Mucosa of gallbladder (tissue), 1 donor: ENCODE measurements at places on chromosomes 1 and 21.

- DNase-seq, result no peak
Observed at GRCh38 chr1:193589597-193590040, 403.2 kb upstream of the B3GALT2 start.

DNA sequence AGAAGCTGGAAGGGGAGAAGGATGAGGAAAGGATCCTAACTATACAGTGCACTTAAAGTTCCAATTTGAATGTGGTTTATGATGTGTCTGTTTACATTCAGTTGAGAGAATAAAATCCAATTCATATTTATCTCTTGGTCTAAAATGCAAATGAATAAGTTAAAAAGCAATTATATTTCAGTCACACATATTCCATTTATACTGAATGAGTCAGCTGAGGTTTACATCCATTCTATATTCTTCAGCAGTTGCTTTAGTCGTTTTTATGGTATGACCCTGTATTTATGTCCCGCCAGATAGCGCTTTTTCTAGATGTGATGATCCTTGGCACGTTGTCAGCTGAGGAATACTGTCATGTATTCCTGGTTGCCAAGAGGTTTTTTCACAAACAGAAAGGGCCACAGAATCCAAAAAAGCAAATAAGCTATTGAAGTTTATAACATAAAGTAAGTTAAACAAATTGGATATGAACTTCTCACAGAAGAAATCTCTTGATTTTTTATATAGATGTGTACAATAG lies 866.2 kb downstream of the NCAM2 start:
- no peak for DNase-seq

DNA sequence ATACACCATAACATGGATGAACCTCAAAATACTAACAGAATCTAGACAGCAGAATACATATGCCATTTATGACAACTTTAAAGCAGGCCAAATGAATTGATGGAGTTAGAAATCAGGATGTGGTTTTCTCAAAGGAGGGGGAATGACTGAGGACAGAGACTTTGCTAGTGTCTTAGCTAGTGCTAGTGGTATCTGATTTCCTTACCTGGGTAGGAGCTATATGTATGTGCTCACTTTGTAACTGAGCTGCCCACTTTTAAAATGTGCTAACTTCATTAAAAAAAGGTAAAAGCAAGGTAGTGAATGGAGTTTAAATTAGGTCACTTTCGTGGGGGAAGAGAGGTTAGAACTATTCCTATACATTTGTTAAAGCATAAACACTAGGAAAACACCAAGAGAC lies 2.6 kb downstream of the GTF2B start:
- DNase-seq, result no peak

DNA sequence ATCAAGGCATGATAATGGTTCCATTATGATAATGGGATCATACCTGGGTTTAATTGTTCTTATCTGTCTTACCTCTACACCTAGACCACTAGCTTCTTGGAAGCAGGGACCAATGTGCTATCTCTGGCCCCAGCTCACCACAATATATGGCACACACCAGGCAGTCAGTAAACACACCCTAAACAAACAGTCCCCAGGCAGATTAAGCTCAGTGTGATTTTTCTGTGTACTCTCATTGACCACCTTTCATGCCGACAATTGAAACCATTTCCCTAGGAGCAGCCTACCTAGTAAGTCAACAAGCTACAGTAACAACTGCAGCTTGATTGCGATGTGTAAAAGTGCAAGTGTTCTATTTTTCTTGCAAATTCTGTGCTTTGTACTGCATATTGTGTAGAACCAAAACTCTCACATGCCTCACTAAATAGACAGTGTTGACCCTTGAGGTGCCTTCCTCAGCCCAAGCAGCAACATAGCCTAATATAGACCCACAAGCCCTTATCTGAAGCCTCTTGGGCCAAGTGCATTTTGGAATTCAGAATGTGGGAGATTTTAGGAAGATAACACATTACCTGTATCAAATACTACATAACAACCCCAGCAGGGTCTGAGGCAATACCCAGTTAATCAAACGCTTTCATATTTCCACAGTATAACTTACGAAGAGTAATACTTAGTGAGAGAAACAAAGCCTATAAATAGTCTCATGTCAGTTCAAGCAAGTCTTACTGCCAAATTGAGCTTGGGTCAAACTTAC lies 32.0 kb downstream of the INPP5B start:
- DNase-seq, result no peak

GRCh38 chr1:71857862-71858261 lies 424.5 kb downstream of the NEGR1 start:
- DNase-seq, result no peak
